ENCODE measurements at places on chromosomes 16 and 17. TPM values are rescaled to one million over a fixed set of nuclear protein-coding genes. Genes with fewer than 3 reads are reported as not detected.

SMIM22 gene
- total RNA-seq, result not detected

GPR139 gene
- 0.38 TPM for total RNA-seq

PRSS36 gene
- not detected for total RNA-seq

CDRT15L2 gene
- not detected for total RNA-seq

All from camera-type eye (tissue), 1 donor.